ENCODE measurements at places on chromosomes 2 and 18.

DNA sequence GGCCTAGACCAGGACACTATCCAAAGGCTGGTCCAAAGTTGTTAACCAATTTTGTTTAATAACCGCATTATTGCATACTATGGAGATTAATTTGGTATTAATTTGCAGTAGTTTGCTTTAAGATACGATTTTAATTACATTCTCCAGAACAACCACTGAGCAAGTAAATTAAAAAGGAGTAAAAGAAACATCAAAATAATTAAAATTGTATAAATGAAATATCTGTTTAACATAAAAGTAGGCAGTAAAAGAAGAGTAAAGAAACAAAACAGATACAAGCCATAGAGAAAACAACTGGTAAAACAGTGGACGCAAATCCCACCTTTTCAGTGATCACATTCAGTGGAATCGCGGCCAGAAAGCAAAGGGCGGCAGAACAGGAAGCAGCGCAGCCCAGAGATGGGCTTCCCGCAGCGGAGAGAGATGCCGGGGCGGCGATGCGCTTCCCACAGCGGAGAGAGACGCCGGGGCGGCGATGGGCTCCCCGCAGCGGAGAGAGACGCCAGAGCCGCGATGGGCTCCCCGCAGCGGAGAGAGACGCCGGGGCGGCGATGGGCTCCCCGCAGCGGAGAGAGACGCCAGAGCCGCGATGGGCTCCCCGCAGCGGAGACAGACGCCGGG, 176.8 kb downstream of the RTP5 start:
- no peak for DNase-seq

DNA sequence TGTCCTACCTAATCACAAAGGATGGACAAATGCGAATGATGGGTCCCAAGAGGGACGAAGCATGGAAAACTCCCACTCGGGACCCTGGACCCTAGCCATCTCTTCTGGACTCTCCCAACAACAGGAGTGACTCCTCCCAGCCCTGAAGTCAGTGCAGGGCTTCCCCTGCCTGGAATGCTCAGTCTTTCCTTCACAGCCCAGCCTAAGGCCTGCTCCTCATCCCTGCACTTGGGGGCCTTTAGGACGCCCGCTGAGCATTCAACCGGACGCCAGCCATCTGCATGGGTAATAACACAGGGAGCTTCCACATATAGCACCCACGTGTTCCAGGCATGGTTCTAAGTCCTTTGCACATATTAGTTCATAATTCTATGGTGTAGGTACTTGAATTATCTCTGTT, 237.5 kb downstream of the KLHL29 start:
- no peak for DNase-seq

- DNase-seq: no peak
These were observed 10.5 kb downstream of the FAM110C start for GRCh38 chr2:35852-36251.

DNA sequence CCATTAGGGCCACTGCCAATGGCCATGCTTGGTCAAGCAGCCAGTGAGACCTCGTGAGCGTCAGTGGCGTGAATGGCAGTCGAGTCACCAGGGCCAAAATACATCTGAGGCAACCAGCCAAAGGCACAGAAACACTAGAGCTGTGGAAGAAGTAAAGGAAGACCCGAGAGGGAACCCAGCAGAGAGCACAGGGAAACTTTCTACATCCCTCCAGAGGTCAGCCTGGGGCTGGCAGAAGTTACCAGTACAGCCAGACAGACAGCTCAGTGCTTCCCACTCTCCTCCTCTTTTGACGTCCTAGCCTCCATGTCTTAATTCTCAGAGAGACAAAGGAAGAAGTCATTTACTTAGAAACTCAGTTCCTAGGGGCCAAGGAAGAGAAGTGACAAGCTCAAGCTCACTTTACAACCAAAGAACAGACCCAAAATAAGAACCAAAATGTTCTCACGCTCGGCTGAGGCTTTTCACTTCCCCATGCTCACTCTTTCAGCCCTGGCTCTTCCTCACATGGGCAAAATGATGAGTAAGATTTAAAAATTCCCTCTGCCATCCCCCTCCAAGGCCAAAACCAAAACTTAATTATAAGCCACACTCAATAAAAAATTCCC, 8.7 kb downstream of the CYRIA start:
- no peak for DNase-seq

GRCh38 chr2:238892204-238892500, 44.3 kb downstream of the TWIST2 start:
- DNase-seq: no peak

Data from astrocyte (in vitro differentiated cells and primary cell).